ENCODE measurements at places on chromosomes 11 and 22. TPM values are rescaled to one million over a fixed set of nuclear protein-coding genes. Genes with fewer than 3 reads are reported as not detected.

The CATSPERZ gene
- 0.29 TPM for total RNA-seq

The OR8D4 gene
- not detected for total RNA-seq

The NRGN gene
- 2.7 TPM for total RNA-seq

The CEND1 gene
- total RNA-seq: 9.0 TPM

GRCh38 chr11:130413405-130414106, 14.9 kb downstream of the ADAMTS8 start:
- no peaks in the 10 kb centered on the region for H3K36me3 ChIP-seq
- H3K4me3 ChIP-seq: no peak overlapping the region
- H3K27me3 ChIP-seq: peaks cover 6% of the 10 kb centered on the region
- no peak overlapping the region for H3K27ac ChIP-seq

DNA sequence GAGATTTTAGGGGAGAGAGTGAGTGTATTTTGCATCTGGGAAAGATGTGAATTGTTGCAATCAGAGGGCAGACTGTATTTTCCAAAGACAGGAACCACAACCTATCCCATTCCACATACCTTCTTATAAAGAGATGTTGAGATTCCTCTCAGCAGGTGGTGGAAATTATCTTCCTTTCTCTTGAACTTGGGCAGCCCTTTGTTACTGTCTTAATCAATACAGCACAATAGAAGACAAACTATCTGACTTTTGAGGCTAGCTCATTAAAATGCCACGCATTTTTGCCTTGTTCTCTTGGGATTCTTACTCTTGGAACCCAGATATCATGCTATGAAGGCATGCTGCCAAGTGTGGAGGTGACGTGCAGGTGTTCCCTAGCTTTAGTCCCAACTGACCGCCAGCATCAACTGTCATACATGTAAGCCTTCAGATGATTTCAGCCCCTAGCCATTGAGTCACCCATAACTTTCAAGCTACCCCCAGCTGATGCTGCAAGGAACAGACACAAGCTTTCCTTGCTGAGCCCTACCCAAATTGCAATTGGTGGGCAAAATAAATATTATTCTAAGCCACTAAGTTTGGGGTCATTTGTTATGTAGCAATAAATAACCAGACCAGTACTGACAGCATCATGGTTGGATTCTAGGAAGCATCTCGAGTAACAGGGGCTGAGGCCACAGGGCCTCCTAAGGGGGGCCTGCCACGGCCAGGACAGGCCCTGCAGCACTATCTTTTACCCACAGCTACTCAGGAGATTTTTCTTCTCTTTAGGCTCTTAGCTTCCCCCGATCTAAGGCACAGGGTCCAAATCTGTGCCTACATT, 63.0 kb downstream of the RPL27A start:
- no peaks in the 10 kb centered on the region for H3K36me3 ChIP-seq
- no peak overlapping the region for H3K27ac ChIP-seq
- no peaks in the 10 kb centered on the region for H3K27me3 ChIP-seq
- H3K4me3 ChIP-seq: no peak overlapping the region
- DNase-seq: no peak
- H3K4me1 ChIP-seq: no peaks in the 10 kb centered on the region

GRCh38 chr22:20174785-20175596, 24.1 kb upstream of the CCDC188 start:
- no peaks in the 10 kb centered on the region for H3K36me3 ChIP-seq
- H3K27me3 ChIP-seq: no peaks in the 10 kb centered on the region
- H3K4me1 ChIP-seq: no peaks in the 10 kb centered on the region
- H3K4me3 ChIP-seq: no peak overlapping the region
